HuH-7 (cell line): ENCODE measurements at places on chromosomes 7 and 10.
A peak's percentile ranks its signal among the peaks of the same experiment; 100 is the strongest.

DNA sequence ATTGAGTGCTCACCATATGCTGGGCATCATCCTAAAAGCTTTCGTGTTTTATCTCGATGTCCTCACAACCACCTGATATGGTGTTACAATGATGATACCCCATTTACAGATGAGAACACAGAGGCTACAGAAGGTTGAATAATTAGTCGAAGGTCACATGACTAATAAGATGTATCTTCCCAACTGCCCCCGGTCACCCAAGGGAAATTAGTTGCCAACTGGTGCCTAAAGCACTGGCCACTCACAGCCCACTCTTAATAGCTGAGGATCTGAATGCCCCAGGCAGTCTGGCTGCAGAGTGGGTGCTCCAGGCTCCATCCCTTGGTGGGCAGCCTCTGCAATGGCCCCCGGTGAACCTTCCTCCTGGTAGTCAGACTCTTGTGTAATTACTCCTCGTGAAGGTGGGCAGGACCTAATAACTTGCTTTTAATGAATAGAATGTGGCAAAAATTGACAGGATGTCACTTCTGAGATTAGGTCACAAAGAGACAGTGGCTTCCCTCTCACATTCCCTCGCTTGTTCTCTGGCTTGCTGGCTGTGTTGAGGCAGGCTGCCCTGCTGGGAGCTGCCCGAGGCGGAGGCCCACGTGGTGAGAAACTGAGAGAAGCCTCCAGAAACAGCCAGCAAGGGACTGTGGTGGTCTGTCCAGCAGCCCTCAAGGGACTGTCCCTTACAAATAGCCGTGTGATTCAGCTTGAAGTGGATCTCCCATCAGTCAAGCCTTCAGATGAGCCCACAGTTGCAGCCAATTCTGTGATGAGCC, 109.4 kb downstream of the ARHGAP22 start:
- no peak for DNase-seq

- no peak for DNase-seq
Observed at GRCh38 chr7:521221-522070, 1.8 kb upstream of the PDGFA start.

GRCh38 chr7:140517546-140518369, 38.5 kb upstream of the MKRN1 start:
- DNase-seq, result peak; percentile 96

DNA sequence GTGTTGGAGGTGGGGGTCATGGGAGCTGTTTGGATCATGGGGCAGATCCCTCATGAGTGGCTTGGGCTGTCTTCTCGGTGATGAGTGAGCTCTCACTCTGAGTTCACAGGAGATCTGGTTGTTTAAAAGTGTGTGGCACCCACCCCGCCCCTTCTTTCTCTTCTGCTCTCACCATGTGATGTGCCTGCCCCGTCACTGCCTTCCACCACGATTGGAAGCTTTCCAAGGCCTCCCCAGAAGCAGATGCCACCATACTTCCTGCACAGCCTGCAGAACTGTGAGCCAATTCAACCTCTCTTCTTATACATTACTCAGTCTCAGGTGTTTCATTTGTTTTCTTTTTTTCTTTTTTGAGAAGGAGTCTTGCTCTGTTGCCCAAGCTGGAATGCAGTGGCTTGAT, 170.0 kb downstream of the PTPN20 start:
- DNase-seq, result no peak

DNA sequence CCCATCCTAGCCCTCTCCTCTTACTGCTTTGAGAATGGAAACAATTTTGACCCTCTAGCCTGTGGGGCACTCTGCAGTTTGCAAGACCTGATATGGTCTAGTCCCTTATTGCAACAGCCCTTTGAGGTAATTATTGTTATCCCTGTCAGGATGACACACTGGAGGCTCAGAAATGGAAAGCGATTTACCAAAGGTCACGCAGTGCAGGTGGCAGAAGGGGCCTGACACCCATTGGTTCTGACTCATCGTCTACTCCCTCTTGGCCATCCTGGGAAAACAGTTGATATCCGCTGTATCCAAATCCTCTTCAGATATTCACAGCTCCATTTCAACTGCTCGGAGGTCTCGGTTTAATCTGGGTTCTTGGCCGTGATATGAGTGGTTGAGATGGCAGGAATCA, 44.7 kb upstream of the AQP1 start:
- peak; percentile 31 for DNase-seq

DNA sequence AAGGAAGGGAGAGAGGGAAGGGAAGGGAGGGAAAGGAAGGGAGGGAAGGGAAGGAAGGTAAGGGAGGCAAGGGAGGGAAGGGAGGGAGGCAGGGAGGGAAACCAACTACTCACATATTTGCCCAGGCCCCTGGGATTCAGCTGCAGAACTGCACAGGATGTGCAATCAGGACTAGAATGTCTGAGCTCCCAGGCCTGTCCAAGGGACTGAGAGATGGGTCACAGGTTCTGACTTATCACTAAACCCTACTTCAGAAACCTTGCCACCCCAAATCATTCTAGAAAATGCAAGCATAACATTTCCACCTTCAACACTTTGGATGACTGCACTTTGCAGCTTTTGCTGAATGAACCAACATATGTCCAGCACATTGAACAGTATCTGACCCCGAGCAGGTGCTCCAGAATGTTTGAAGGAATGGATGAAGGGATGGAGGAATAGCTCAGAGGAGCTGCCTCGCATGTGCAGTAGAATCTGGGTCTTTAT, 245.3 kb downstream of the KCNMA1 start:
- DNase-seq, result no peak

- DNase-seq, result no peak
Observed at GRCh38 chr10:45006276-45007030, 5.7 kb downstream of the ZNF22 start.

DNA sequence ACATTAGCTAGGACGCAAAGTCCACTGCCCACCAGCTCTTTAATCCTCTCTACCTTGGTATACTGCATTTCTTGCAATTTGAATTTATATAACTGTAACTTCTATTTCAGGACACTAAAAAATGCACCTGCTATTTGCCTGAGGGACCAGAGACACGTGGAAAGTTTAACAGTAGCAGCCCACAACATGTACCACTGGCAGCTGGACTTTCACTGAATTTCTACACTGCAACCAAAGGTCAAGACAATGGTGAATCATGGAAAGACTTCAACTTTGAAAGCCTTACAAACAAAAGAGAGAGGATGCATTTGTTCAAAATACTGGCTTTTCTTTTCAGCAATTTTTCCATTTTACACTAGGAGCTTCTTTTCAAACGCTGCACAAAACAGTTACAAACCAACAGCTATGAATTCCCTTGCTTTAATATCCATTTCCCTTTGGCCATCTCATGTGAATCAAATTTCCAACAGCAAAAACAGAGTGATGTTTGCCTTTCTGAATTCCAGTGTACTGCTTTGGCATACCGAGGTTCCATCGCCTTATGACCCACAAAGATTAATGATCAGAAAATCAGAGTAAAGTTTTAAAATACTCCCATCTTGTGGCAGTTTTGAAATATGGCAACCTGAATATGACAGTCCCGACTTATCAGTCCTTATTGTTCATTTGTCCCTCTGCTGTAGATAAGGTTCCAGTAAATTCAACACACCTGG, 29.9 kb upstream of the HNRNPH3 start:
- peak; percentile 11 for DNase-seq

GRCh38 chr7:22319424-22320403, 37.2 kb downstream of the RAPGEF5 start:
- no peak for DNase-seq

GRCh38 chr10:44818041-44818649, 93.0 kb upstream of the TMEM72 start:
- no peak for DNase-seq

- DNase-seq, result no peak
Observed at GRCh38 chr10:26858707-26859034, 2.1 kb downstream of the ABI1 start.

DNA sequence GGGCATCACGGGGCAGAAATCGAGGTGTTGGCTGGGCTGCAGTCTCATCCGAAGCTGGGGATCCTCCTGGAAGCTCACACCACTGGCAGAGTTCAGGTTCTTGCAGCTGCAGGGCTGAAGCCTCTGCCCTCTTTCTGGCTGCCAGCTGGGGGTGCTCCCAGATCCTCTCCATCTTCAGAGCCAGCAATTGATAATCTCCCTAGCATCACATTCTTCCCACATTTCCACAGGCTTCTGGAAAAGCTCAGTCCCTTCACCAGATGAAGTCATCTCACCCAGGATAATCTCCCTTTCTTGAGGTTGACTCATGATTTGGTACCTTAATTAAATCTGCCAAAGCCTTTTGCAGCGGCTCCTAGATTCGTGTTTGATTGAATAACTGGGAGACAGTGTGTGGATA, 55.2 kb downstream of the NRP1 start:
- DNase-seq, result no peak

DNA sequence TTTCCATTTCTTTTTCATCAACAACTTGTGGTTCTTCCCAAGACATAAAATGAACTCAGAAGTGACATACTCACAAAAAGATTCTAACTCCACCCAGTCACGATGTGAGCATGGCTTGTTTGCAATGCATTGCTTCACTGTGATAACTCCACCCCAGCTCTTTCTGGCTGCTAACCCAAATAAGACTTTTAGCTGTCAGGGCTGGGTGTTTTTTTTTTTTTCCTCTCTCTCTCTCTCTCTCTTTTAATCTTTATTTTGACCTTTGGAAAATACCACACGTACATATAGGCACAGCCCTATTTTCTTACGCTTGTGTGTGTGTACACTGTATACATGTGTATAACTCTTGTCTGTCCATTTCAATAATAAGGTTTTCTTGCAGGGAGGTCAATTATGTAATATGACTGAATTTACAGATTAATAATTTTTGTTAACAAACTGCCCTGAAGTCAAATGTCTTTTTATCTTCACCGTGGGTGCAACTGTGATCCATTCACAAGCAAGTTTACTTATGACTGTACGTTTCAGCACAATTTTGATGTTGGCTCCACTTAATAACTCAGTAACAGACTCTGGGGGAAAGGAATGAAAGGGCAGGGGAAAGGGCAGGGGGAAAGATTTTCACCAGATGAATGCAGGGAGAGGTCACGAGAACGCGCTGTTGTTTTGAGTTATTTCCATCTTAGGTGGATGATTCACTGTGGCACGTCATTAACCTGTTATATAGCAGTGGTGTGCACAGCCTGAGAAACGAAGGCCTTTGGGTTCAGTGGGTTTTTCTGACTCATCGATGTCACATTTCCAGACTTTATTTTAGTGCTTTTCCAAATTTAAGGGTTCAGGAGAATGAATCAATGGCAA, 49.1 kb downstream of the APBB1IP start:
- DNase-seq, result no peak

DNA sequence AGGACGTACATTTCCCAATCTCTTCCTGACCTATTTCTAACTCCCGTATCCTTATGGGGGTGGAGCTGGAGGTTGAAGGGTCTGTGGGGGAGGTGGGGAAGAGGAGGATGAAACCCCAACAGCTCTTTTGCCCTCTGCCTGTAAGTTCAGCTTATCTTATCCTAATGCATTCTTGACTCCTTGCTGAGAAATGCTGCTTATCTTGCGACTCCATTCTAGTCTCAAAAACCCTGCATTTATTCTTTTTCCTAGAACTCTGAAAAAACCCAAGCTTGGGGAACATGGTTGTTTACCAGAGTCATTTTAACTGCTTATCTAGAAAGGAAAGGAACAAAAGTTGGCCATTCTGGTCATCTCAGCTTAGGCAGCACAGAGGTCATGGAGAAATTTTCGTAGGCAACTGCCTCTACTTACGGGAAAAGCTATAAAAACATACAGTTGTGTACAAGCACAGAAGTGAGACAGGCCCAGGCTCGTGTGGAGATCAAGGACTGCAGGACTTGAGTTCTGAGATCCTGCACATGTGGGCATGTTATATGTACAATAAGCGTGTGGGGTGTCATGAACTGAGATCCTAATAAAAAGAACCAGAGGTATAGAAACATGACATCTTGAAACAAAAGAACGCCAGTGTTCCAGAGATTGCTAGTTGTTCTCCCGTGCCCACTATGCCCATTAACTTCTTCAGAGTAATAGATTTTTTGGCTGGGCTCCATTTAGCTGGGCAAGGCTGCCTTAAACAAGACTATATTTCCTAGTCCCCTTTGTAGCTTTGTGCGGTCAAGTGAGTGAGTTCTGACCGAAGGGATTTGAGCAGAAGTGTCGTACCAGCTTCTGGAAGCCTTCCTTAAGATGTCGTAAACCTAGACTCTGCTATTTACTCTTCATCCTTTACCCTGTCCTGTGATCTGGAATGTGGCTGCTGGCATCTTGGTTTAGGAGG, 9.6 kb downstream of the INMT start:
- DNase-seq, result no peak

GRCh38 chr10:123007558-123008354, 839 bp downstream of the IKZF5 start:
- peak; percentile 58 for DNase-seq

- DNase-seq, result no peak
Observed at GRCh38 chr7:129466796-129467195, 32.6 kb downstream of the STRIP2 start.

DNA sequence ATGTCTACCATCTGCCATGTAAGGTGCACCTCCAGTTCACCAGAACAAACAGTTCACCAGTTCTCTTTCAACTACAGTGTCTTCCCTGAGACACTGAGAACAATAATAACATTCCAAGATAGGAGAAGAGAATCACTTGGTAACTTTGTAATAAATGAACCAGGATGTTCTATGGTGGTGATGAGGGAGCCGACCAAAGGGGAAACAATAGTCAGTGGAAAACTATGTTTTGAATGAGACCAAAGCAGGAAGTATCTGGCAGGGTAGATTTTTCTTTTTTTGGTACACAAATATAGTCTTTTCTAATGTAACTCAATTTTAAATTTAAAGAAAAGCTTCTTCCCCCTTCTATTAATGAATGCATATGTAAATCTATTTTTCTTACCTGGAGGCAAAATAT, 20.0 kb downstream of the HYAL4 start:
- no peak for DNase-seq

- DNase-seq, result no peak
Observed at GRCh38 chr7:130393101-130393561, 12.8 kb downstream of the CPA1 start.

DNA sequence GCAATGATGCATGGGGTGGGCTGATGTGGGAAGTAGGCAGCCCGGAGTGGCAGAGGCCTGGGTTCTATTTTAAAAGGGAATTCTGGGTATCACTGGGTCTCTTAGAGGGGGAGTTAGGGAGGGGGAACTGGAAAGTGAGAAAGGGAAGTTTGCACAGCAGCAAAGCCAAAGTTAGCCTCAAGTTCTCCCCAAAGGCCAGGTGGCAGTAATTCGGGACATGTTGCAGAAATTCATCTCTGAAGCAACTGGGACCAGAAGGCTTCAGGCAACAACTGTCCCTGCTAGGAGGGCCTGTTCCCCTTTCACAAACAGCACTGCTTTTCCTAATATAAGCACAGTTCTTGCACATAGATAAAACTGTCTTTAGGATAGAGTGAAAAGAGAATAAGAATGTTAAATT, 67.4 kb downstream of the NOD1 start:
- DNase-seq, result no peak

DNA sequence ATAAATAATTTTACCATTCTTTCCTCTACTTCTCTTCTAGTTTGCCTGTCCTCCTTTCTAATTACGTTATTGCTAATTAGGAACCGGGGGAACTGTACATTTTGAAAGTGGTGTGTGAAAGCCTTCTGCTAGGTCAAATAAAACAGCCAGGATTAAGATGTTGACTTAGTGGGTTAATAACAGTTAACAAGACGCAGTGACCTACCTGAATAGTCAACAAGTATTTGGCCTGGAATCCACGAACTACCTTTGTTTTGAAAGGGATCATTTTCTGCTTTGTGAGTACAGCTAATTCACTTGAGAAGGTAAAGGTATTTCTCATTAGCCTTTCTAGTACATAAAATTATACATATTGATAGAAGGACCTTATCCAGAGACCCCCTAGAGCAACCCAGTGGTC, 139.9 kb downstream of the COL28A1 start:
- no peak for DNase-seq
